Hair follicular keratinocyte (primary cell): ENCODE measurements at places on chromosomes 1 and 21. TPM values are rescaled to one million over a fixed set of nuclear protein-coding genes. Genes with fewer than 3 reads are reported as not detected.

Gene BGLAP
- not detected in 2 replicates for total RNA-seq

Gene TEDDM1
- total RNA-seq = not detected in 2 replicates

Gene OR2T29
- not detected in 2 replicates for total RNA-seq

Gene DCST2
- not detected in 2 replicates for total RNA-seq

Gene ANP32E
- 12.3 and 20.8 TPM in 2 replicates for total RNA-seq

Gene PRR9
- total RNA-seq = not detected in 2 replicates

Gene FNDC5
- total RNA-seq = not detected in 2 replicates
